T follicular helper cell (primary cell): ENCODE measurements at places on chromosomes 6 and 20.

DNA sequence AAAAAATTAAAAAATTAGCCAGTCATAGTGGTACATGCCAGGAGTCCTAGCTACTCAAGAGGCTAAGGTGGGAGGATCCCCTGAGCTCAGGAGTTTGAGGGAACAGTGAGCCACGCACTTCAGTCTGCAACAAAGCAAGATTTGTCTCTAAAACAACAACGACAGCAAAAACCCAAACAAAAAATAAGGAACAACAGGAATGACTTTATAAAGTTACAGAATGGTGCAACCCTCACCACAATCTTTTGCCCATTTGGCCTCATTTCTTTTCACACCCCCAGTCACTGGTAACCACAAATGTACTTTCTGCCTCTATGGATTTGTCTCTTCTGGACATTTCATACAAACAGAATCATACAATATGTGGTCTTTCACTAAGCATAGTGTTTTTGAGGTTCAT is 16.7 kb upstream of the ZFAND3 start:
- no peak for DNase-seq

GRCh38 chr20:51373713-51374455 is 168.6 kb downstream of the NFATC2 start:
- DNase-seq = no peak

GRCh38 chr6:156989159-156989806 is 212.1 kb downstream of the ARID1B start:
- no peak for DNase-seq

GRCh38 chr6:18436341-18436740 is 49.2 kb downstream of the RNF144B start:
- no peak for DNase-seq

DNA sequence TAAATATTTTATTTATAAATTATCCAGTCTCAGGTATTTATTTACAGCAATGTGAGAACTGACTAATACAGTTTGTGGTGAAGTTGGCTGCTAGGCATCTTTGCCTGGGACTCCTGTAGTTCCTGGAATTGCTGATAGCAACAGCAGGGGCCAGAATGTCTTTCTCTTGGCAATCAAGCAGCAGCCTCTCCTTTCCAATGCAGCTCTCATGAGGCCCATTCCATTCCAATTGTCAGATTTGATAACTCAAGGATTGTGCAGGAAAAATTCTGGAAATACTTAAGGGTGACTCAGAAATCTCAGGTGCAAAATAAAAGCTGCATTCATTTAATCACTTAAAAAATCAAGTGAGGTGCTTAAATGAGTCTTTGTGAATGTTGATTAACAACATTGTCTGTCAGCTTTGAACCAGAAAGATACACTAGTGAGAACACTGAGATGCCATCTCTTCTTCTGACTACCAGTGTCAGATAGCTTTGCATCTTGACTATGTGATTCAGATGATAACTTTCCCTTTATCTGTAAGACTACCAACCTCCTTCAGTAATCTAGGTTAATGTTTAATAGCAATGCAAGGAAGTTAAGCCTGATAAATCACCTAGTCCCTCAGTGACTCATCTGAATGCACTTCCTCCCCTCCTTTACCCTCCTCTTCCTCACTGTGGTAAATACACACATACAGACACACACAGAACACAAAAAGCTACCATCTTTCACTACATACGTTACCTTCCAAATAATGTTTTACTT is 32.1 kb upstream of the COL21A1 start:
- no peak for DNase-seq

- no peak for DNase-seq
Observed at GRCh38 chr6:150567380-150567779, 32.3 kb upstream of the PLEKHG1 start.

DNA sequence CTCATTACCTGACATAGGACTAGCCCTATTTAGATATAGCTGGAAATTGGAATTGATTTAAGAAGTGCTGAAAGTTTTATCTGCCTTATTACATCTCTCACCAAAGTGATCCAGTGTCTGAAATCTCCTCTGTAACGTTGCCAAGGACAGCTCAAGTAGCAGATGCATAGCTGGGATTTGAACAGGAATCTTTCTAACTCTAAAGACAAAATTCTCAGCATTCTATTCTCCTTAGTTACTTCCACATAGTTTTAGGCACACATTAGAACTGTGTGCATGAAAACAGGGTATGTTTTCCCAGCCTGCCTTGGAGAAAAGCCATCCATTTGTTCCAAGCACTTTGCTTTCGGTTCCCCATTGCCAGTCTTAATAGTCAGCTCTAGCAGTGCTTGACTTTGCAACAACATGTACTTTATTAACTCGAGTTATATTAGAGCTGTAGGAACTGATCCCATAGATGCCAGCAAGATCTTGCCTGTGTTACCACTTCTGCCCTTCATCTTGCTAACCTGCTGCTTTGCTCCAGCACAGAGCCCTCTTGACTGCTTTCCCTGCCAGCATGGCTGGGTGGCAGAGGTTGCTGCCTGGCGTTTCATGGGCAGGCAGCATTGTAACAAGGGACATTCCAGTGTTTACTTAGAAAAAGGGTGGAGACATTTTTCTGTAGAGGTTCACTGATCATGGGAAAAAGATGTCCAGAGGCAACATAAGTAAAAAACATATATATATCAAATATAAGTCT is 56.1 kb upstream of the STMND1 start:
- DNase-seq = no peak

DNA sequence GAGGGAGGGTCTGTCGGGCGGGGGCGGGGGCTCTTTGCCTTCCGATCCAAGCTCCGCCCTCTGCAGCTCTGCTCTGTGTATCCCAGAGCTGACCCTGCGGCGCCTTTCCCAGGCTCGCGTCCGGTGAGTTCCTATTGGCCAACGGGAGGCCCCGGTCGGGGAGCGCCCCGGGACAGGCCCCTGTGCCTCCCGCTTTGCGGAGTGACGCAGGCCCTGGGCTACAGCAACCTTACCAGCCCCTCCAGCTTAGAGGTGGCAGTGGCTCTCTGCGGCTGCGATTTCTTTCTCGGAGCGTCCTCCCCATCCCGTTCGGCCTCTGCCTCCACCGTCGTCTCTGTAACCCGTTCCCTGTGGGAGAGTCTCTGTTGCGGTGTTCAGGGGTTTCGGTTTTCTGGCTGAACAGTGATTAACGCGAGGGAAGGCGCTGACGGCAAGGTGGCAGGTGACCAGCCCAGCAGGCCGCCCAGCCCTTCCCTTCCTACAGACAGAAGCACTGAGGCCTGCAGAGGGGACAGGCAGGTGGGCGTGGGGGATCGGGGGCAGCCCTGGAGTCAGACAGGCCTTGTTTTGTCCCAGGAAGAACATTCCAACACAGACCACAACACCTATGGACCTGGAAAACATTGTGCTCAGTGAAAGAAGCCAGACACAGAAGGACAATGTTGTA is 18.1 kb upstream of the CEBPB start:
- DNase-seq = no peak

DNA sequence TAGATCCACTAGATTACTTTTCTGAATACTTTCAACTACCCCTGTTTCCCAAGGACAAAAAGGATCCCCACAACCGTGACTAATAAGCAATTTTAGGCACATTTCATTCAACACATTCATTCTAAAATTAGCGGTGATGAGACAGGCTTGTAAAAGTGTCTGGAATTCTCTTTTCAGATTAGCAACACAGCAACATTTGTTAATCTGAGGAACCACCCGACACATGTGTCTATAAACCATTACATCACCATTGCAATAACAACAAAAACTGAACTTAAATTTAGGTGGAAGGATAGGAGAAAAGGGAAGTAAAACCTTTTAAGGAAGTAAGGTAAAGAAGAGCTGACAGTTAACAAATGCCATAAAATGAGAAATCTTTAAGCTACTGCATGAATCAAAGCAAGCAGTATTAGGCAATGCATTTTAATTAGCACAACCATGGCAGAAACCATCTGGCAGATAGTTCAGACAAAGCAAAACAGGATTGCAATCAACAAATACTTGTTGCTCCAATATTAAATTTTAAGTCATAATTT is 49.1 kb downstream of the MAP3K7 start:
- DNase-seq = no peak

GRCh38 chr6:134187751-134188150 is 130.2 kb downstream of the SGK1 start:
- no peak for DNase-seq

- no peak for DNase-seq
Observed at GRCh38 chr20:63118303-63119120, 97.4 kb downstream of the YTHDF1 start.

GRCh38 chr20:13231031-13231752 is 10.1 kb downstream of the ISM1 start:
- DNase-seq = peak; percentile 38
